Activated CD4-positive, alpha-beta memory T cell treated with anti-CD3 and anti-CD28 coated beads for 36 hours (primary cell): ENCODE measurements at places on chromosomes 5 and 9. TPM values are rescaled to one million over a fixed set of nuclear protein-coding genes. Genes with fewer than 3 reads are reported as not detected.

DNA sequence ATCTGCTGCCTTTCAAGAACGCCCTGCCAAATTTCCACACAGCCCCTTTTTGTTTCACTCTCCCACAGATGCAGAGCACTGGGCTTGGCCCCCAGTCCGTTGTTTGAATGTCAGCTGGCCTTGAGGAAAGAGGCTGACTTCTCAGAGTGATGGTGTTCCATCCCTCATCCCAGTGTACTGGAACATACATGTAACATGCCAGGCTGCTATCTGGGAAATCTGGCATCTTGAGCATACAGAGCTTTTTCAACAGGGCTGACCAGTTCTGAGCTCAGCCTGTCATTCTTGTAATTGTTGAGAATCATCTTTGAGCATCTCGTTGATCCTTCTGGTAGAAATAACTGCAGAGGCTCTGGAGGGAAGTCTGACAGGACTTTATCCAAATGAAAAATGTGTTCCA lies 2.8 kb downstream of the GALNT10 start:
- no peak for DNase-seq

DNA sequence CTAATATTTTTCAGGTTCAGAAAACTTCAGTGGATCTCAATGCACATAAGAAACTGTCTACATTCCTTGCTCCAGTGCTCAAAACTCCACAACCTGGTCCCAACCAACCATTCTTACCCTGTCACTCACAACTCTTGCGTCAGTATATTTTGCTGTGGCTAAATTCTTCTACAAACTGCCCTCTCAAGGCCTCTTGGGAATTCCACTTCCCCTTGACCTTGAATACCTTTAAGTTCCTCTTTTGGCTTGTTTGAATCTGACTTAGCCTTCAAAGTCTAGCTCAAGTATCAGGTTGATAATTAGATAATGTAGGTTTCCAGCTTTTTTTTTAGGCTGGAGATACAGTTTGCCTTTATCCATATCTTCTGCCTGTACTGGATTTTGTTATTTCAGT lies 128.3 kb downstream of the SLF1 start:
- no peak for DNase-seq

Gene GTF3C4
- total RNA-seq = 12.4 TPM

DNA sequence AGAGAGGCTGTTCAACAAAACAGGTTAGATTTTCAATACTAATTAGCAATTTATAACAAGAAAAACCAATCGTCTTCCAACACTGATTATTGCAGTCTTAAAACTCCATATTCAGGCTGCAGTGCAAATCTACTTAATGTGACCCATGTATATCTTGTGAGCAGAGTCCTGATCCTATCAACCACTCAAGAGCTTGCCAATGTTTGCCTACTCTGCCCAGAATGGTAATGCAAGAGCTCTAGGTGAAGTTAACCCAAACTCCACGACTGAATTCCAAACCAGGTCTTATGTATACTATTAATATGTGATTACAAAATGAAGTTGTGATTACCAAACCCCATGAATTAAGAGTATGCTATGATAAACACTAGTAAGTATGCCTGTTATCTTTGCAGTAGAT lies 17.1 kb downstream of the EFNA5 start:
- no peak for DNase-seq
